ENCODE measurements at places on chromosomes 2 and 18.
A peak's percentile ranks its signal among the peaks of the same experiment; 100 is the strongest.

DNA sequence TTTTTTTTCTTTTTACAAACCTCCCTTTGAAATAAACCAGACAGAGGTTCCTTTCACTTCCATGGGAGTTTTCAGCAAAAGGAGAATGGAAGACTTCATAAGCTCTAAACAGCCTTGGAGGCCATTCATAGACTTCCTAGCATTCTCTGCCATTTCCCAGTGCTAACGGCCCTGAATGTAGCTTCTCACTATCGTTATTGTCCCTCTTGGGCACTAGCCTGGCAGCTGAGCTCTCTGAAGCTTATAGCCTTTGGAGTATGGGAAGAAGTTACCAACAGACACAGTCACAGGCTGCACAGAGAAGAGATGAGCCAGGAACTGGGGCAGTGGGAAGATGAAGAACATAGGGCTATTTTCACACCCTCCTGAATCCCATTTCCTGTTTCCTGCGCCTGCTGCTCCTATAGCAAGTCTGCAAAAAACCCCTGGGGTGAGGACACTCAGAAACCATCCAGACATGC is 29.1 kb upstream of the EPC2 start:
- no peak for DNase-seq

DNA sequence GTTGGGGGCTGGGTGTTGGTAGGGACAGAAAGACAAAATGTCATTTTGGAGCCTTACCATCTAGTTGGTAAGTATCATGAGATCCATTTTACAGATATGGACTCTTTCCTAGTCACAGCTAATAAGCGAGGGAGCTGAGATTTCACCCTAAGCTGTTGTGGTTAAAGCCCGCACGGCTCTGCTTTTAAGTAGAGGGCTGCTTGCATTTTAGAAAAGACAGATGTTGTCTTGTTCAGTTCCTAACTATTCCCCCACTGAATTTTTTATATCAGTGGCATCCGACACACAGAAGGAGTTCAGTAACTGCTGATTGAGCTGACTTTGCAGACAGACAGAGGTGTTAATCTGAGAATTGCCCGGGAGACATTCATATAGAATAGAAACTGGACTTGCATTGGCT is 3.7 kb downstream of the QPCT start:
- DNase-seq, result no peak

DNA sequence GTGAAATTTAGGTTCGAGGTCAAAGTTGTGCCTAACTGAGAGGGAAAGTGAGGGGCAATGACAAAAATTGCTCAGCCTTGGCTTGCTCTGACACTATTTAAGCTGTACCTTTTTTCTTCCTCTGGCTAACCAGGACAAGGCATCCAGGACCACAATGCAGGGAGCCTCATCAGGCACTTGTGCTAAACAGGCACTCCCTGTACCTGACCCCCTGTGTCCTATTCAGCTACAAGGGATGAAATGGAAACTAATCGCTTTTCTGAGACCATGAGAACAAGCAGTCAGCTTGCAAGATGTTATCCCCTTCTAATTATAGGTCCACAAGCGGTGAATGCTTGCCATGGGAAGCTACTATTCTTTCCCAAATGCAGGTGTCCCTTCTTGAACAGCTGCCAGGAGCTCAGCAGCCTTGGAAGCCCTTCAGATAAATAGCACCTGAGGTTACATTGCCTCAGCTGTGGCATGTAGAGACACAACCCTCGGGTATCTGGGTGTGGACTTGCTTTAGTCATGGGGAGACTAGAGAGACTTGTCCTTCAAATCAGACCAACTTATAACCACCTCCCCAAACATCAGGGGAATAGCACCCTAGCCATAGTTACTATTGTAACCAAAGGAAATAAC is 19.1 kb upstream of the ITGA6 start:
- DNase-seq, result no peak

DNA sequence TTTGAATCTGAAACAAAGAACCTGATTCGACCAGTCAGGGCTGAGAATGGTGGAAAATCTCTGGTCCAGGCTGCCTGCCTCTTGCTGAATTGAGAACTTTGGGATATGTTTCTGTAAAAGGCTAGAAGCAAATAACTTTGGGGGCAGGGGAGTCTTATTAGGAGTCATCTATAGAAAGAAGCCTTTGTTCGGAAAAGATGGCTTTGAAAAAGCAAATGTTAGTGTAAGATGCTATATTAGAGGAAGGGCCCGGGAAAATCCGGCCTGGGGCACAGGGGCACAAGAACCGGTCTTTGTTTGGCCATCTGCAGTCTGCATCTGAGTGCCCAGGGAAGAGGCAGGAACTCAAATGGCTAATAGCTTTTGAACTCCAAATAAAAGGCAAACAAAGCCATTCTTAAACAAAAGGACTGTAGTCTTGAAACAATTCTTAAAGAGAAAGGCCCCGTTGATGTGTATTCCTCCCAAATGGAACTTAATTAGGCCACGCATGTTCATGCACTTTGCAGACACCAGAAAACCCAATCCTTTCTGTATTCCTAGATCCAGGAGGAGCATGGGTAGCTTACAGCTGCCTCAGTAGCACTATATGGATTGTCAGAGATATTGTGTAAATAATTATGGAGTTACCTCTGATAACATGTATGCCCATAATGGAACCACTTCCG is 180.0 kb upstream of the ARL4C start:
- no peak for DNase-seq

- DNase-seq, result peak; percentile 43
Observed at GRCh38 chr2:96485751-96486651, 19.2 kb downstream of the NEURL3 start.
